Jurkat, Clone E6-1 (cell line): ENCODE measurements at places on chromosomes 3 and 15.

GRCh38 chr3:189622629-189623028 lies 8.6 kb upstream of the TP63 start:
- DNase-seq, result no peak

- DNase-seq, result no peak
These were observed 72.6 kb downstream of the FRMD4B start for GRCh38 chr3:69313251-69313650.

DNA sequence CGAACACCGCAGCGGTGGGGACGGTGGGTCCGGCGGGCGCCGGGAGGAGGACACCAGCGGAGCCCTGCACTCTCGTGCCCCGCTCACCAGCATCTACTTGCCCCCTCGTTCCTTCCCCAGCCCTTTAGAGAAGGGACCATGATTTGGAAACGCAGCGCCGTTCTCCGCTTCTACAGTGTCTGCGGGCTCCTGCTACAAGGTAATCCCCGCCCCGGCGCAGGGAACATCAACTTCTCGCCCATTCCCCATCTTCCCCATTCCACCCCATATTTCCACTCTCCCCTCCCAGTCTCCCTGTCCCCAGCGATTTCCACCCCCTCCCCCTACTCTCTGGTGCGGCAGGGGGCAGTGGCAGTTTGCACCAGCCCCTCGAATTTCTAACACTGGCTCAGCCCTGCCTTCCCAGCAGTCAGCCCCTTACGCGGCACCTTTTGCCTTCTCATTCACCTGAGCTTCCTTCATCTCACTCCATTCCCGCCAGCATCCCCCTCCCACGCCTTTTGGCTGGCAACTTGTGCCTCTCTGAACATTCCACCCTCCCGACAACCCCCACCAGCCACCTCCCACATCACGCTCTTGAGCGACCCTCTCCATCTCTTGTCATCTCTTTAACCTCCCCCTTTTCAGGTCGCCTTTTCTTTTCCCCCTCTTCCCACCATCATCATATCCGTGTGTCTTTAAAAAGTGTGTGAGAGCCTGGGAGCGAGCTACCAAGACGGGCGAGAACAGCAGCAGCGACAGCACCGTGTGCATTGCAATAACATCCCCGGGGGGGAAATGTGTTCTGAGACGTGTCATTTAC lies 882 bp downstream of the CADM2 start:
- no peak for DNase-seq

GRCh38 chr15:47388299-47388698 lies 329.0 kb upstream of the SEMA6D start:
- DNase-seq, result no peak

DNA sequence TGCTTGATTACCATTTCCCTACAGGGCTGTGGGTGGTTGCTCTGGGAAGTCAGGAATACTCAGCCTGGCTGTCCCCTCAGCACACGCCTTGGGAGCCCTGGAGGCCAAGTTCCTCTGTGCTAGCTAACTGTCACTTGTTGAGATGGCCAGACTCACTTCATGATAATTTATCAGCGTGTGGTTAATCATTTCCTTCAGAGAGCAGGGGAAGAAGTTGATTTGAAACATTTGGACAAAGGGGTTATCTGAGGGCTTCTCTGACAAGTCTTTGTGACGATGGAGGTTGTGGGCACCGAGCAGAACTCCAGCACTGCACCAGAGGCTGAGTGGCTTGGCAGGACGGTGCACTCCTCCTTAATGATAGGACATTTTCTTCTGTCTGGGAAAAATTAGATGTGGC lies 61.9 kb downstream of the WHAMM start:
- no peak for DNase-seq

DNA sequence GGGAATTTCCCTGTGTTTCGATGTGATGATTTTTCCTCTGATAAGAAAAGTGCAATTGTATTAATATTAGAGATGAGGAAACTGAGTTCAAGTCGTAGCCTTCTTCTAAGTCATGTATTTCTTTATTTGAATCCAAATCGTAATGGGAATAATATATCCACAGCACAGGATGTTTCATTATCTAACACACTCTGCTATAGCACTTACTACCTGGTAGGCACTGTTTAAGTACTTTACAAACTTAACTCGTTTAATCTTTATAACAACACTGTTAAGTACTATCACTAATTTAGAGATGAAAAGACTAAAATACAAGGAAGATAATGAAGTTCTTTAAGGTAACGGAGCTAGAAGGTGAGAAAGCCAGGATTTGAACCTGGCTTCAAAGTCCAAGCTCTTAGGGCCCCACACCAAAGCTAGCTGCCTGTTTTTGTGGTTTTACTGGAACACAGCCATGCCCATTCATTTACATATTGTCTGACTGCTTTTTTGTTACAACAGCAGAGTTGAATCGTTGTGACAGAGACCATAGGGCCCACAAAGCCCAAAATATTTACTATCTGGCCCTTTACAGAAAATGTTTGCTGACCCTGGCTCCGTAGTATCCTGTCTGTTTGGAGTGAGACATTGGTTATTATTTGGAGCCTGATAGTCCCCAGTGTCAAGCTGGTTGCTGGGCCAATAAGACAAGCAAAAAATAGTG lies 9.6 kb upstream of the ATP13A3 start:
- DNase-seq, result peak; percentile 27
